ENCODE measurements at places on chromosomes 7 and 10.

DNA sequence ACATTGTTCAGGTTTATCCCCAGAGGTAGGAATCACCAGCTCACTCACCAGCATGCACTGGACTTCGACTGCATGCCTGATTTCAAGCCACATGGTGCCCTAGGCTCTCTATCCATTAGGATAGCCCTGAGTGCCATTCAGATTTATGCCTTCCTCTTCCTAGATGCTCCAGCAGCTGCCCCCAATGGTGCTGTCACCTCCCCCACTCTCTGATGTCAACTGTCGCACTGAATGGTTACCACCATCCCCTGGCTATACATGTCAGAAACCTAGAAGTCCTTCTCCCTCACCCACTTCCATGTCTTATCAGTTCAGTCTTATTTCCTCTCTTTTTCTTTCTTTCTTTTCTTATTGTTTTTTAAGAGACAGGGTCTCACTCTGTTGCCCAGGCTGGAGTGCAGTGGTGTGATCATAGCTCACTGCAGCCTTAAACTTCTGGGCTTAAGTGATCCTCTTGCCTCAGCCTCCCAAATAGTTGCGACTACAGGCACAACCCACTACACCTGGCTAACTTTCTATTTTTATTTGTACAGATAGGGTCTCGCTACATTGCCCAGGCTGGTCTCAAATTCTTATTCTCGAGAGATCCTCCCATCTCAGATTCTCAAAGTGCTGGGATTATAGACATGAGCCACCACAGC, 2.9 kb downstream of the SFXN4 start:
- no peak for DNase-seq

- no peak for DNase-seq
Measured at GRCh38 chr10:86361156-86362128, 5.2 kb downstream of the GRID1 start.

DNA sequence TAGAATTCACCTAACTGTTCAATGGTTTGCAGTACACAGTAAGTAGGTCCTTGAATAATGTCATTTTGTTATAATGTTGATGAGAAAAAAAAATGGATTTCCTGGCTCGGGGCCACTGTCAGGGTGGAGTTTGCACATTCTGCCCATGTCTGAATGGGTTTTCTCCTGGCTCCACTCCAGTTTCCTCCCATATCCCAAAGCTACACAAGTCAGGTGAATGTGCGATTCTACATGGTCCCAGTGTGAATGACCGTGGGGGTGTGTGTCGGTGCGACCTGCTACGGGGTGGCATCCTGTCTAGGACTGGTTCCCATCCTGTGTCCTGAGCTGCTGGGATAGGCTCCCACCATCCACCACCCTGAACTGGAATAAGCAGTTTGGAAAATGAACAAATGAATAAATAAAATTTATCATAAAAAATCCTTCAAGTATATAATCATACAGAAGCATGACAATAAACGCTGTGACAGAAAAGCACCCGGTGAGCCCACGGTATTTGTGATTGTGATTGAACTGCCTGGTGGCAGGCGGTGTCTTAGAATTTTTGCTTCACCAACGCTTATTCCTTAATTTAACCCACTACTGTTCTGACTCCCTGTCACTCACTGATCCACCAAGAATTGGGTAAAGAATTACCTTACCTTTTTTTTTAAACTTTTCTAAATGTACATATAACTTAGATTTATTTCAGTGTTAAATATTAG, 114.1 kb downstream of the ICA1 start:
- DNase-seq = no peak

GRCh38 chr7:138029126-138029525, 27.2 kb upstream of the CREB3L2 start:
- no peak for DNase-seq

DNA sequence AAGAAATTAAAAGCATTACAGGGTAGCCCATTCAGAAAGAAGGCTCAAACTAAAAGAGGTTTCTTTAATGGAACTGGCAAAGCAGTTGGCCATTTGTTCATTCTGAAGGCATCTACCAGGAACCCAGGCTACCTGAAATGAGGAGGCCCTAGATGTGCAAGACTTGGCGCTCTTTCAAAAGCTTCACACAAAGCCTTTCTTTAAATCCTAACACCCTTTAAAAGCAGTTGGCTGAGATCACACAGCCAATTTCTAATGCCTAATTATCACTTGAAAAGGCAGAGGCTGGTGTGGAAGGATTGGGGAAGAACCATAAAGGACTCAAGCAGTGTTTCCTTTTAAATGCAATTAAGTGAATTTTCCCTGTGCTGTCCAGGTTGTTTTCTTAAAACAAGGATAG, 23.2 kb downstream of the PPP1R17 start:
- no peak for DNase-seq

DNA sequence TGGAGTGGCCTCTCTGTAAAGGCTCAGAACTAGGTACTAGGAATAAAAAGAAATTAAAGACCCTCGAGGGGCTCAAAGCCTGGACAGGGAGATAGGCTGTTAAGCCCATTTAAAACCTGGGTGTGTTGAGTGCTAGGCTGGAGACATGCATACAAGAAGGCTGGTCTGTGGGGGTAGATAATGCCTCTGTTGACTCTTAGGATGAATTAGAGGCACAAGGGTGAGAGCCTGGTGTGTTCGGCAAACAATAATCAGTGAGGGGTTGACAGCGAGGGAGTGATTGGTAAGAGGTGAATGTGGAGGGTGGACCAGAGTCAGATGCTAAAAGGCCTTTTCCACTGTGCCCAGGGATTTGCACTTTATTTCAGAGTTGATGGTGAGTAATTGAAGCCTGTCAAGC, 12.7 kb downstream of the GSTO2 start:
- no peak for DNase-seq

GRCh38 chr7:92740700-92741126, 95.7 kb downstream of the CDK6 start:
- DNase-seq = peak; percentile 88

DNA sequence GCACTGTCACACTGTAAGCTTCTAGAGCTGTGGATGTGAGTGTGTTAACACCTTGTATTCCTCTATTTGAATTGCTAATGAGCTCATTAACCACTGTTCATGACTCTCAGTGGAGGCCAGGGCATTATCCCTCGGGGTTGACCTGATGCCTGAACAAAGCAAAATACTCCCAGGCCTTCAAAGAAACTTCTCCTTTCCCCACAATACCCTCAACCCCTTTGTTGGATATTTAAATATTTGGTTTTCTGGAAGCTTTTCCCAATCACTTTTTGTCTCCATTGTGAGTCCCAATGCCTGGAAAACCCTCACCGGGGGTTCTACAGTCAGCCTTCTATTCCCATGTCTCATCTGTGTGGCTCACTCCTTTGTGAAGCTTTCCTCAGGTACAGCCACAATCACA, 780.1 kb downstream of the PHTF2 start:
- DNase-seq = no peak

- no peak for DNase-seq
Measured at GRCh38 chr10:5645944-5646617, 20.3 kb downstream of the ASB13 start.

DNA sequence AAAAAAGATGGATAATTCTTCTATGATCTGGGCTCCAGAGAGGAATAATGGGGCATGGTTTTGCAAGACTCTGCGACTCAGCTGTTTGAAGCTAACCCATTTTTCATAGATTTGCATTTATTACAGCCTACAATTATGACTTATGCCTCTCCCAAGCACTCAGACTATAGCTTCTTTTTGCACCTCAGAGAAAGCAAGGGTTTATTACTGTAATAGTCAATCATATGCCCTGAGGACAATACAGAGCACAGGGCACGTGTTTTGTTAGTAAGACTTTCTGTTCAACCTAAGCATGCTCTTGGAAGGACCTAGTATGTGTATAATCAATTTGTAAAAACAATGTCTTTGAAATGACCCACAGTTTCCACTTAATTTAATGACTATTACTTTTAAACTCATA, 221.2 kb downstream of the PARD3 start:
- no peak for DNase-seq

- DNase-seq = peak; percentile 85
Measured at GRCh38 chr7:131071786-131072504, 255.7 kb upstream of the MKLN1 start.

- peak; percentile 79 for DNase-seq
Measured at GRCh38 chr7:36600869-36601530, 123.3 kb downstream of the AOAH start.

GRCh38 chr7:100572949-100573675, 588 bp downstream of the SAP25 start:
- no peak for DNase-seq

GRCh38 chr10:97169063-97169462, 16.7 kb downstream of the SLIT1 start:
- no peak for DNase-seq

- no peak for DNase-seq
Measured at GRCh38 chr7:755413-755805, 28.3 kb upstream of the PRKAR1B start.

- no peak for DNase-seq
Measured at GRCh38 chr10:15189133-15189885, 20.8 kb upstream of the NMT2 start.

DNA sequence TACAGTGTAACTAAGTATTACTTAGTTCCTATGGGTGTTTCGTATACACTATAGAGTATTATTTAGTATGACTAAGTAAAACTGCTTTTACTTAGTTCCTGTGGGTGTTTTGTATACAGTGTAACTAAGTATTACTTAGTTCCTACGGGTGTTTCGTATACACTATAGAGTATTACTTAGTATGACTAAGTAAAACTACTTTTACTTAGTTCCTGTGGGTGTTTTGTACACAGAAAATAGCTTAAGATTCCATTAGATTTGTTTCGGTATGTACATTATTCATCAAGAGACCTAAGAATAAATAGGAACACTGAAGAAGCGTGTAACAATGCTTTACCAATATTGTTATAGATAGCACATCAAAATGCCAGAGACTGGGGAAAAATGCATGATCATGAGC, 25.0 kb downstream of the IGF2BP3 start:
- DNase-seq = no peak

- DNase-seq = no peak
Measured at GRCh38 chr7:131020759-131021261, 286.8 kb upstream of the KLF14 start.

- DNase-seq = no peak
Measured at GRCh38 chr7:68183176-68183575, 1186.5 kb downstream of the TYW1 start.

GRCh38 chr10:71611709-71612422, 107.7 kb downstream of the C10orf105 start:
- DNase-seq = no peak

- DNase-seq = no peak
Measured at GRCh38 chr7:88500131-88500530, 193.4 kb upstream of the STEAP4 start.

DNA sequence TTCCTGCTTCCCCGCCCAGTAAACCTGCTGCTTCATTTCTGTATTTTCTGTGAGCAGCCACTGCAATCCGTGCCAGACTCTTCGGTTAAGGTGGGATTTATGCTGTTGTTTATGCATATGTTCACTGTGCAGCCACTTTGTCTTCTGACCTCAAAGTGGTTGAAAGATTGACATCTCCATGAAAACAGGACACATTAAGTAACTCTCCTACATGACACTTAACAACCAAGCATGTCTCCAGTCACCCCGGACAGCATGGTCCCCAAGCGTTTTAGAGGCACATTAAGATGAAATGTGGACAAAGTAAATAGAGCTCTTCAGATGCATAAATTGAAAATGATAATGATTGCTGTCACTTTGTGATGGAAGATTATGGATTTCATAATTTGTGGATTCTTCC, 421.3 kb downstream of the GFRA1 start:
- no peak for DNase-seq

DNA sequence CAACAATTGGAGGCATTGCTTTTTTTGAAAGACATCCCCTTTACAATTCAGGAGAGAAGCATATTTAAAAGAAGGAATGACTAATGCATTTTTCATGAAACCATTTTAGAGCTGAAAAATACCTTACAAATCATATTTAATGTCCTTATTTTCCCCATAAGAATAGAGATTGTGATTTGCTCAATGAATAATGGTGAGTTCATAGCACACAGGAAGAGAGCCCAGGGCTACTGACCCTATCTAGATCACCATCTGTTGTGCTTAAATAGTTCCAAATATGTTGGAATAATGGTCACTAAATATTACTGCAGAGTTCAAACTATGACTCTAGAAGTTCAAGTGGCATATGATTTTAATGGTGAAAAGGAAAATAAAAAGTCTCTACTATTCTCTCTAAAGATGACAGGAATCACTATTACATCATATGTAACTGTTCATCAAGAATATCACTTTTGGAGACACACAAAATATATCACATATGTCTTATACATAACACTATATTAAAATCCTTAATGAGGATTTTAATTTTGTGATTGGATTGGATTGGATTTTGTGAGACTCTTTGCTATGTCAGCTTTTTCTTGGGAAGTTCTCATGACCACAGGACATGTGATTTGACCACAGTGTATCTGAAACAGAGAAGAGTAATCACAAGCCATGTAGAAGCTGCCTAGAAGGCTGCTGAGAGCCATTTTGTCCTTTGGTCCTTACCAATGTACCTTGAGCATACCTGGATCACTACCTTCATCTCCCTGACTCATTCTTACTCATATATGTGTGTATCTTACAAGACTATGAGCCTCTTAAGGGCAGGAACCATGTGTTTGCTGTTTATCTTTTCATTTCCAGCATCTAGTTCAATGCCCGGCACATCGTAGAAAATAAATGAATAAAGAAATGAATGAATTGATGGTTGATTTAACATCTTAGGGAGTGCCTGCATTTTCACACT, 26.4 kb downstream of the SLC16A9 start:
- DNase-seq = no peak

- DNase-seq = no peak
Measured at GRCh38 chr7:134714470-134715205, 64.8 kb upstream of the CALD1 start.

- no peak for DNase-seq
Measured at GRCh38 chr7:47465191-47465590, 116.7 kb downstream of the TNS3 start.

GRCh38 chr7:54416678-54417077, 125.5 kb upstream of the VSTM2A start:
- no peak for DNase-seq

- DNase-seq = no peak
Measured at GRCh38 chr7:100166317-100166940, 2.0 kb downstream of the GAL3ST4 start.

DNA sequence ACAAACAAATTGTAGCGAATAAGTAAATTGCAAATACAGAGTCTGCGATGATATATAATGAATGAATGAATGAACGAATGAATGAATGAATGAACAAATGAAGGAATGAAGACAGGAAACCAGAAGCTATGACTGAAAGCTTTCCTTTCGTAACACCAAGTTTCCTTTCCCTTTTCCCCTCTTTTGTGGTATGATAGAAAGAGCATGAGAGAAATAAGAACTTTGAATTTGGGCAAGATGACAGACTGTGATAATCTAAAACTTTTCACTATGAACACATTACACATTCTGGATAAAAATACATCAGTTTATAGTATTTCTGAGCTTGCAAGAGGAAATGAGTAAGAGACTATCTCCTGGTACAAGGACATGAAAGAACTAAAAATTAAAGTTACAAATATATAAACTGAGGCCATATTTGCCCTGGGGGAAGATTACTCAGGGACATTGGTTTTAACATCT, 8.4 kb upstream of the UCN3 start:
- no peak for DNase-seq

- DNase-seq = no peak
Measured at GRCh38 chr7:91085175-91085574, 179.1 kb upstream of the FZD1 start.

- DNase-seq = no peak
Measured at GRCh38 chr10:31171402-31172083, 139.9 kb upstream of the ZNF438 start.

GRCh38 chr7:16914771-16915170, 33.0 kb upstream of the AGR3 start:
- DNase-seq = peak; percentile 16

GRCh38 chr10:30940256-30940655, 91.4 kb downstream of the ZNF438 start:
- no peak for DNase-seq

Measured in NCI-H226 (cell line).